ENCODE measurements at places on chromosomes 3 and 15.

- DNase-seq, result no peak
These were observed 14.2 kb downstream of the LRRC49 start for GRCh38 chr15:70906842-70907241.

DNA sequence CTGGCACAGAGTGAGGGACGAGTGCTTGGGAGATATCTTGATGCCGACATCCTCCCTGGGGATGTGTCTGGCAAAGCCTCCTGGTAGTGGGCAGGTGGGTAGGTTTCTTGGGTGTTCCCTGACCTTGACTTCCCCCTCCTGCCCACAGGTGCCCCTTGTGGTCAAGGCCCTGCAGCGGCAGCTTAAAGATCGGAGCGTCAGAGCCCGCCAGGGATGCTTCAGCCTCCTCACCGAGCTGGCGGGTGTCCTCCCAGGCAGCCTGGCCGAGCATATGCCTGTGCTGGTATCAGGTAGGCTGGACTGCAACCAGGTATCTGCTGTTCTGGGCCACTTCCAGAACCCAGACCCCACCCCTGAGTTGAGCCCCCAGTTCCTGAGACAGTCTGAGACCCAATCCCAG lies 19.2 kb downstream of the CAND2 start:
- no peak for DNase-seq

DNA sequence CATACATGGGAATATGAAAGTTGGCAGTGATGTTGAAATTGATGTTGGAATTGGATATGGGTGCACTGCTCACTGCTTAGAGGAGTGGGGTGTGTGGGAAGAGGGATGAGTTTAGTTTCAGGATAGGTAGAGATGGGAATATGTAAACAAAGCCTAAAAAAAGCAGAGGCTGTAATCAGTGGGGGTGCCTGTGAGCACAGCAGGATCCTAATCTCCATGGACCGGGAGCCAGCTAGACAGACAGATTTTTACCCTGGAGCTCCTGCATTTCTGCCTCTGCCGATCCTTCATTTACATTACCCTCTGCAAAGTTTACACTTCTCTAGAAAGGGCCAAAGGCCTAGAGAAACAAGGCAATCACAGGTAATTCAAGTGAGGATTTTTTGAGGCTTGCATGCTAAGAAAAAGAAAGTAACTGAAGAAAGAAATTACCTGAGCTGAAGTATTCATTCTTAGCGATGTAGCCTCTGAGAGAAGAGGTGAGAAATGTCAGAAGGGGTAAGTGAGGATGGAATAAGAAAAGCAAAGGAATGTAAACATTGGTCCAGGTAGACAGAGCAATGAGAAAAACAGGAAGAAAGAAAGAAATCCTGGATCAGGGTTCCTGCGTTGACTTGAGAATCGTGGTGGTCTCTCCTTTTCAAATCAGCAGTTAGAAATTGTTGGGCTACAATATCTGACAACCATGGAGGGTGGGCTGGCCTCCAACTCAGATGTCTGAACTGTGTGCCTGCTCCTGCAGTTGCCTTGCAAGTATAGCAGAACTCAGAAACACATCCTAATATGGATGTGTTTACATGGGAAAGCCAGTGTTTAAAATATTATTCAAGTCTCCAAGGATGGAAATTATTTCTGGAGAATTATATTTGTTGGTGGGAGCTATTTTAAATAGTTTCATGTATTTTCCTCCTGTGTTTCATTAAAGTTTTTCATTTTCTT lies 79.8 kb downstream of the CRTC3 start:
- DNase-seq, result no peak

GRCh38 chr15:77851691-77852090 lies 219.0 kb upstream of the LINGO1 start:
- no peak for DNase-seq

DNA sequence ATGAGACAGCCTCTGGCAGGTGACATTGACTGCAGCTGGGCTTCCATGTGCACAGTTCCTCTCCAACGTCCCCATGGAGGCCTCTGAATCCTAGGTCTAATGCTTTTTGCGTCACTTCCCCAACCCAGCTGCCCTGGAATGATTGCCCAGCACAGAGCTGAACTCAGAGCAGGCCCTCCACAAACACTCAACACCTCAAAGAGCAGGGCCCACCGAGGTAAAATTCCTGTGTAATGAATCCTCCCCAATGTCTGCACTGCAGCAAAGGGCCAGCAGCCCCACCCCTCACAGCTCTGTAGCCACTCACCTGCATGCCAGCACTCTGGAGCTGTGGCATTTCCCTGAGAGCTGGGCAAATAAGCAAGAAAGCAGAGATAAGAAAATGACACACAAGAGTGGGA lies 42.6 kb upstream of the DUSP7 start:
- no peak for DNase-seq

- DNase-seq, result no peak
These were observed 142.0 kb downstream of the NAALADL2 start for GRCh38 chr3:175001091-175001490.

- DNase-seq, result no peak
These were observed 12.5 kb upstream of the FBLN2 start for GRCh38 chr3:13536432-13536831.

DNA sequence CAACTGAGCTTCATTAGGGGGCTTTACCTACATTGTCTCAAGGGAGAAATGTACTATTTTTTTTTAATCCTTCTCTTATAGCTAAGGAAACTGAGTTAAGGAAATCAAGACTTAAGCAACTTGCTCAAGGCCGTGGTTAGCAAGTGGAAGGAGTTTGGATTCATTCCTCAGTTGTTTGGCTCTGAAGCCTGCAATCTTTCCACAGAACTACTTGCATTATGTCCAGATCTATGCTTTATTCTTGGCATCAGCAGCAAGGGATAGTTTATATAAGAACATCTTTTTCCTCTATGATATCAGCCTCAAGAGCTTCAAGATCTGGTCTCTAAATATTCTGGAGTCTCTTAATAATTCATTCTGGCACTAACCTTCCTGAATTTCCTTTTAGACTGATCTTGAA lies 182.4 kb downstream of the SV2B start:
- no peak for DNase-seq

GRCh38 chr3:38730281-38730680 lies 80.8 kb upstream of the SCN5A start:
- DNase-seq, result no peak

- DNase-seq, result no peak
These were observed 64.4 kb downstream of the P2RY1 start for GRCh38 chr3:152899306-152899705.

DNA sequence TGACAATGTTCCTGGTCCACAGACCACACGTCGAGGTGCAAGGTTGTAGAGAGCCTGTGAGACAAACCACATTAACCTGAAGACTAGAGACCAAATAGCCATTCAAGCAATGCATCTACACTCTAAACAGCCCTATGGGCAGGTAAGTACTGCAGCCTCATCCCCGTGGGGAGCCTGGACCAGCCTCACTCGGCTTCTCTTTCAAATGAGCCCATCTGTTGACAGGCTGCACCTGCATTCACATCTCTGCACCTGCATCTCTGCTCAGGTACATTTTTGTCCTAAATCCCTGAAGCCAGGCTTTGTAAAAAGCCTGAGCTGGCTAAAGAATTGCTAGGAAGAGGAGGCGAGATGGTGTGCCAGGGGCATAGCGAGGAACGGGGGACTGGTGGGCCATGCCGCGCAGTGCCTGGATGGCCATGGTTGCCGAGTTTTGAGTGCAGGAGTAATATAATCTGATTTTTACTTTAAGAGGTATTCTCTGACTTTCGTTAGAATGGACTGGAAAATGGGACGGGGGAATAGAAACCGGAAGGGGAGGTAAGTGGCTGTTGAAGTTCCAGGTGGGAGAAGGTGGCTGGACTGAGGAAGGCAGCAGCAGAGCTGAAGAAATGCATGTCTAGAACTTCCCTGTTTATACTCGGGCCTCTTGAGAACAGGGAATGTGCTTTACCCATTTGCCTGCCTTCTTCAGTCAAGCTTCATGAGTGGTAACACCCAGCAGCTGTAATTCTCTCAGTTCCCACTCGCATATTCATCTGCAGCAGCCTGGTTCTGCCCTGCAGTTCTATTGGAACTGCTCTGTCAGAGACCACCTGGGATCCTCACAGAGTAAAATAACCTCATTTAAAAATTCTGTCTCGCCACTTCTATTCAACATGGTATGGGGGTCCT lies 226.4 kb downstream of the OPA1 start:
- no peak for DNase-seq

DNA sequence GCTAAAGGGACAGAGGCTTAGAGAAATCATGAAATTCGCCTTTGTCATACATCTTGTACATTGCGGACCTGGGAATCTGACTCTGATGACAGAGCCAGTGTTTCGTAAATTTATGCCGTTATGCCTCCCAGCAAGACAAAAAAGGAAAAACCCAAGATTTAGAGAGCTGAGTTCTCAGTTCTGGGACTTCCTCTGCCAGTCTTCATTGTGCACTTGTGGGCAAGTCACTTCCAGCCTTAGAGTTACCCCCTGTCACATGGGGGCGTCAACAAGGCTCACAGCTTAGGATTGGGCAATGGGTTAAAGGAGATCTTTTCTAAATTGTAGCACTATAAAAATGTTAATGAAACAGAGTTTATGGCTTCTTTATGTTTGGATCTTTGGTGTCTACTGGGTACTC lies 41.9 kb upstream of the MITF start:
- DNase-seq, result no peak

DNA sequence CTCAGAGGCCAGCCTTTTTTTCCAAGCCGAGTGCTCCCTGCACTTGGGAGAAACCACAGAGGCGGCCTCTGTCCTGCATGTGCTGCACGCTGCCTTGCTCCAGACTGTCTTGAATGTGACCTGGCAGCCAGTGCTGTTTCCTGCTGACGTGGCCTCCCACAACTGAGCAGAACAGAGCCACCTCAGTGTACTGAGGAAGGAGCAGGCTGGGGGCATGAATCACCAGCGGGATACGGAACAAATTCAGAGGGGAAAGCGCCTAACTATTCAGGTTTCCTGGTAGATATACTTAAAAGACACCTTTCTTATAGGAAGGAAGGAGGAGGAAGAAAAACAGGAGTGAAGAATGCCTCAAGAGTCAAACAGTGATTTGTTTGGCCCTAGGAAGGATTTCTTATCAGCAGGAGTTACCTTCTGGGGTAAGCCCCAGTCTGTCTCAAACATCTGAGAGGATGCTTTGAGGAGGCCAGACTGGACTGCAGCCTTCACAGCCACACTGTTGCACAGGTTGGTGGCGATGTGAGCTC lies 114.0 kb downstream of the FNDC3B start:
- peak; percentile 62 for DNase-seq

- no peak for DNase-seq
These were observed 35.0 kb downstream of the TNK2 start for GRCh38 chr3:195873281-195873887.

- DNase-seq, result no peak
These were observed 9.0 kb downstream of the CCDC32 start for GRCh38 chr15:40555876-40556275.

GRCh38 chr3:15385901-15386653 lies 41.3 kb downstream of the METTL6 start:
- DNase-seq, result no peak

- no peak for DNase-seq
These were observed 52.8 kb downstream of the USP50 start for GRCh38 chr15:50493625-50494024.

GRCh38 chr15:63381301-63382204 lies at the start of gene CA12:
CA12 (minus strand) TSS chr15:63381846; CDS start chr15:63381720, 126 bp downstream.
- peak; percentile 25 for DNase-seq

GRCh38 chr3:38297947-38298711 lies 16.0 kb downstream of the SLC22A14 start:
- DNase-seq, result no peak

DNA sequence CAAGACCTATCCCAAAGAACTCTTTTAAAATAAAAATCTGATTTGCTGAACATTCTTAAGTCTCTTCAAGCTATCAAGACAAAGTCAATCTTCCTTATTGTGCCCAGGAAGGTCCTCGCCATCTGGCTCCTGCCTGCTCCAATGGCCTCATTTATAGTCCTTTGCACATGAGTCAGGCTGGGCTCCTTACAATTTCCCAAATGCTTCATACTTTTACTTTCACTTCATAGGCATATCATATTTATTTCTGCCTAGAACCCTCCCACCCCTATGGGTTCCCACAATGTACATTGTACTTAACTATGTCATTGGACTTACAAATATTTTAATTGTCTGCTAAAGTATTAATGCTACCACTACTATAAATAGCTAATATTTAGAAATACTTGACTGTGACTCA lies 9.1 kb downstream of the THRB start:
- DNase-seq, result no peak
